ENCODE measurements at places on chromosomes 2 and 18.

GRCh38 chr2:70888923-70889715, 46.6 kb upstream of the ATP6V1B1 start:
- no peak for DNase-seq

- DNase-seq, result no peak
Observed at GRCh38 chr2:162113776-162114168, 38.3 kb downstream of the GCG start.

- DNase-seq, result peak; percentile 89
Observed at GRCh38 chr2:240560084-240560479, at the start of gene DUSP28. Gene DUSP28, plus strand, starts transcription at chr2:240560357. Its CDS starts 328 bp downstream, at chr2:240560685.

- no peak for DNase-seq
Observed at GRCh38 chr2:168639441-168639898, 163.0 kb upstream of the NOSTRIN start.

DNA sequence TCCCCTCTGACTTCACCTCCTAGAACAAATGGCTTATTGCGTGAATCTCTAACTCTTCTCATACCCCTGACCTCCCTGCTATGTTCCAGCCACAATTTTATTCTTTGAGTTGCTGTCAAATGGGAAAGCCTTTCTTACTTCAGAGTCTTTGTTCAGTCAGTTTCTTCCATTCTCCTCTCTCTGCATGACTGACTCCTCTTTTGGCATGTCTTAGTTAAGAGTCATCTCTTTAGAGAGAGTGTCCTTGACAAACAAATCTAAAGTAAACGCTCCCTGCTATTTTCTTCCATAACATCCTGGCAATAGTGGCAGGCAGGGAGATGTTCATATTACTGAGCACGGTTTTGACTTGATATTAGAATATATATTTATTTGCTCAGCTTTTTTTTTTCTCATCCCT, 170.7 kb upstream of the ERBB4 start:
- no peak for DNase-seq

DNA sequence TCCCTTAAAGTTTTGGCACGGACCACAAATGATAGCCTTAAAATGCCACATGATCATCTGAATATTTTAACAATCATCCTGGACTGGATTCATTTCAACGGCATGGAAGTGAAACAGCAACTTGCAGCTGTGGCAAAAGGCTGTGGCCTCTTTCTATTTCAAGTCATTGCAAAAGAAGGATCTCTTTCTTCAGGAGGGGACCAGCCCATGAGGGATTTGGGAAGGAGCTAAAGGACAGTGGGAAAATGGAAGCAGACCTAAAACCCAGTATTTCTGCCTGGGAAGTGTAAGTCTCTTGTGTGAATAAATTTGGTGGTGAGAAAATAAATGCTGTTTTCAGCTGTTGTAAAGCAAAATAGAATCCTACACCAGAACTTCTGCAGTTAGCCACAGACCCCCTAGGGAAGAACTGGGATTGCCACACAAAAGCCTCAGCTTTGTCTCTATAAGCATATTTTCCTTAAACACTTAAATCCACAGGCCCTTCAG, 107.3 kb upstream of the ZFP36L2 start:
- DNase-seq, result no peak

- no peak for DNase-seq
Observed at GRCh38 chr18:9968081-9968848, 54.4 kb downstream of the VAPA start.

DNA sequence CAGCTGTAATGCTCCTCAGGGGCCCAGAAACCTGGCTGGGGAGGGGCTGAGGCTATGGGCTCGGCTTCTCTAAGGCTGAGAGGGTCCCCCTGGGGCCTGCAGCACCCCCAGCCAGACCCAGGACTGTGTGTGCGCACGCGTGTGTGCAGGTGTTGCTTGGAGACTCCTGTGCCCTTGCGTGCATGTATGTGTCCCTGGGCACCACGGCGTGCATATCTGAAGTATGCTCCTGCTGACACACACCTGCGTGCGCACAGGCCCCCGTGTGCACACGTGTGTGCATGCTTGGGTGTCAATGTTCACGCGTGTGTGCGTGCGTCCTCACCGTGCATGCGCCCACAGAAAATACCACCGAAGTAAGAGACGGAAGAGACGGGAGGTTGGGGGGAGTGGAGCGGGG, 14.9 kb upstream of the ECEL1 start:
- DNase-seq, result no peak

DNA sequence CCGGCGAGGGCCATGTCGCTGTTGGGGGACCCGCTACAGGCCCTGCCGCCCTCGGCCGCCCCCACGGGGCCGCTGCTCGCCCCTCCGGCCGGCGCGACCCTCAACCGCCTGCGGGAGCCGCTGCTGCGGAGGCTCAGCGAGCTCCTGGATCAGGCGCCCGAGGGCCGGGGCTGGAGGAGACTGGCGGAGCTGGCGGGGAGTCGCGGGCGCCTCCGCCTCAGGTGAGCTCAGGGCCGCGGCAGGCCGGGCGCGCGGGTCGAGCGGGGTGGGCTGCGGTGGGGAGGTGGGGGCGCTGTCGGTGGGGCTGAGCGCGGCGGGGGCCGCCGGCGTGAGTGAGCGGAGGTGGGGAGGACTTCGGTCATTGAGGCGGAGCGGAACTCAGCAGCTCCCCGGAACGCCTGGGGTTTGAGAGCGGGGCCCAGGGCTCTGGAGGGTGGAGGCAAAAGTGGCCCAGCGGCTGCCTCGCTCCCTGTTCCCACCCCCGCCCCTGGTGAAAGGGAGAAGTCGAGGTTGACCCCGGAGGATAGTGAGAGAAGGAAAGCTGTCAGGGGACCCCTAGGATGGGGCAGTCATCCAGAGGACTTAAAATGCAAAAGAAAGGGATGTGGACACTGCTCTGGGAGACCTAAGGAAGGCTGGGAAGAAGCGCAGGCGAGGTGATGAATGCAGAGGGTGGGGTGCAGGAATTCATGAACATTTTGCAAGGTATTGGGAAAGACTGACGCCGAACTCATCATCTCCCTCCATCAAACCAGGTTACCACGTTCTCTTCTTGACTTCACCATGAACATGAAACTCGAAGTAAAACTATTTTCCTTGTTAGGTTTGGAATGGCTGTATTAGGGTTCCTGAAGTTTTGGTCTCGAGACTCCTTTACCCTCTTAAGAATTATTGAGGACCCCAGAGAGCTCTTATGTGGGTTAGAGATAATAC, 633 bp downstream of the MALT1 start:
- peak; percentile 41 for DNase-seq

GRCh38 chr2:162065767-162066166, 8.2 kb downstream of the DPP4 start:
- DNase-seq, result no peak

DNA sequence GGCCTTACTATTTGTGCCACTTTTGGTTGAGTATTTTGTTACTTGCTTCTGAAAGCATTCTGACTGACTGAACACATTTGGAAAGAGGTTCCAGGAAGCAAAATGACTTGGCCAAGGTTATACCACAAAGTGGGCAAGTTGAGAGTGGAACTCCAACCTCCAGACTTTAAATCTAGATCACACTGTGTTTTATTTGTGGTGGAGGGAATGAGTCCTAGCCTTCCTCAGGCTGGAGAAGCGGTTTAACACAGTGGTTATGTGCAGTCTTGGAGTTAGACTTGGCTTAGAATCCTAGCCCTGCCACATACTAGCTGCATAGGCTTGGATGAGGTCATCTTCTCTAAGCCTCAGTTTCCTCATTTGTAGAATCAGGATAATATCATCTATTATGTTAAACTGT, 33.4 kb downstream of the PLEKHM3 start:
- no peak for DNase-seq

DNA sequence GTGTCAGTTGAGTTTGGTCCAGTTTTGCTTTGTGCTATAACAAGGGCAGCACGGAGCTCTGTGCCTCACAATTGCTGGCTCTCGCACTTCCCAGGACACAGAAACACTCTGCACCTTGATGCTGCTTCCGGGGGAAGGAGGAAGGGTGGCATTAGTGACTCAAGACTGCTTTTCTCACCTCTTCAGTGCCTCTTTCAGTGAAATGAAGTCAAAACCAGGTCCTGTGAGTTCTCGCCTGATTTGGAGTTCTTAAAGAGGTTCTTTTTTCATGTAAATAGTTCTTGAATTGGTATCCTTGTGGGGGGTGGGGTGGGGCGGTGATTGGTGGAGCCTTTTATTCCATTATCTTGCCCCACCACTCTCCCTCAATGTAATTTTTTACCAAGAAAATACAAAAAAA, 91.5 kb upstream of the MYT1L start:
- no peak for DNase-seq

Measured in stimulated activated CD4-positive, alpha-beta T cell treated with anti-CD3 and anti-CD28 coated beads, Interleukin-12 subunit alpha, Interleukin-12 subunit beta, amount 100 ng/mL, for 4 hours (primary cell).